RKO (cell line): ENCODE measurements at places on chromosomes 11 and 22.
A peak's percentile ranks its signal among the peaks of the same experiment; 100 is the strongest.

GRCh38 chr11:83845797-83846196 is 559.6 kb upstream of the CCDC90B start:
- DNase-seq, result no peak

DNA sequence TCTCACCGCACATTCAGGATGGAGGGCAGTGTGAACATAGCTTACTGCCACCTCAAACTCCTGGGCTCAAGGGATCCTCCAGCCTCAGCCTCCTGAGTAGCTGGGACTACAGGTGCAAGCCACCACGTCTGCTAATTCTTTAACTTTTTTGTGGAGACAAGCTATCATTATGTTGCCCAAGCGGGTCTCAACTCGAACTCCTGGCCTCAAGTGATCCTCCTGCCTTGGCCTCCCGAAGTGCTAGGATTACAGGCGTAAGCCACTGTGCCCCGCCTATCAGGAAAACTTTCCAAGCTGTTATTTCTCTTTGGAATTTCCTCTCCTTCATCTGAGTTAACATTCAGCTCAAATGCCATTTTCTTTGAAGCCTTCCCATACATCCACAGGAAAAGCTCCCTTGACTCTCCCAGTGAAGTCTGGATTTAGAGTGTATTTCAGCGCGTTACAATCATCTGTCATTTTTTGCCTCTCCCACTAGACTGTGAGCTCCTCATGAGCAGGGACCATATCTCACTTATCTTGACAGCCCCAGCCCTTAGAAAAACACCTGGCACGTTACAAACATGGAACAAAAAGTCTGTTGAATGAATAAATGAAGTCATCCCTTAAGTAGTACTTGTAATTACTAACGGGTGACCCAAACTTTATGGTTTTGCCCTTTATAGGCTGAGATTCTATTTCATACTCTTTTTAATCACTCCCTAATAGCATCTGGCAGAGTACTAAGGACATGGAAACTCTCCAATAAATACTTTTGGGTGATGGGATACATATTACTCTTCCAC is 2.2 kb downstream of the MRTFA start:
- no peak for DNase-seq

GRCh38 chr22:27993774-27994350 is 74.8 kb upstream of the PITPNB start:
- no peak for DNase-seq

GRCh38 chr11:131710511-131710910 is 340.1 kb downstream of the NTM start:
- DNase-seq, result no peak

GRCh38 chr11:119676461-119677020 is 52.5 kb downstream of the NECTIN1 start:
- DNase-seq, result peak; percentile 9

GRCh38 chr22:36911887-36912661 is 1.4 kb upstream of the CSF2RB start:
- no peak for DNase-seq

GRCh38 chr22:26398741-26399153 is 30.3 kb upstream of the ASPHD2 start:
- DNase-seq, result peak; percentile 75

GRCh38 chr11:22670830-22671229 is 4.4 kb downstream of the GAS2 start:
- peak; percentile 54 for DNase-seq

GRCh38 chr11:101552888-101553287 is 30.9 kb downstream of the TRPC6 start:
- DNase-seq, result no peak

GRCh38 chr22:46942799-46943785 is 180.6 kb downstream of the TBC1D22A start:
- no peak for DNase-seq

DNA sequence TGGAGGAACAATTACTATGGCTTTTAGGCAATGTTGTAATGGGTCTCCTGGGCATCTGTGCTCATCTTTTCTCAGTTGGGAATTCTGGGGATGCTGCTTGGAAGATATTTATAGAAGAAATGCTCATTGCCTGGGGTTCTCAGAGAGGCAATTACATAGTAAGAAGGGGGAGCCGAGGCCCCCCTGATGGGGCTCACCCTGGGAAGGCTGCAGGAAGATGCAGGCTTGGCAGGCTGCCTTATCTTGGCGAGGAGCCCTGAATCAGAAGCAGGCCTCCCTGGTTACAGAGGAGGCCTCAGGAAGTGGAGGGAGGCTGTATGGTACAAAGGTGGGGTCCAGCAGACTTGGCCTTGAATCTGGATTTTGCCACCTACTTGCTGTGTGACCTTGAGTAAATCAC is 60.6 kb upstream of the CRYBB3 start:
- no peak for DNase-seq

DNA sequence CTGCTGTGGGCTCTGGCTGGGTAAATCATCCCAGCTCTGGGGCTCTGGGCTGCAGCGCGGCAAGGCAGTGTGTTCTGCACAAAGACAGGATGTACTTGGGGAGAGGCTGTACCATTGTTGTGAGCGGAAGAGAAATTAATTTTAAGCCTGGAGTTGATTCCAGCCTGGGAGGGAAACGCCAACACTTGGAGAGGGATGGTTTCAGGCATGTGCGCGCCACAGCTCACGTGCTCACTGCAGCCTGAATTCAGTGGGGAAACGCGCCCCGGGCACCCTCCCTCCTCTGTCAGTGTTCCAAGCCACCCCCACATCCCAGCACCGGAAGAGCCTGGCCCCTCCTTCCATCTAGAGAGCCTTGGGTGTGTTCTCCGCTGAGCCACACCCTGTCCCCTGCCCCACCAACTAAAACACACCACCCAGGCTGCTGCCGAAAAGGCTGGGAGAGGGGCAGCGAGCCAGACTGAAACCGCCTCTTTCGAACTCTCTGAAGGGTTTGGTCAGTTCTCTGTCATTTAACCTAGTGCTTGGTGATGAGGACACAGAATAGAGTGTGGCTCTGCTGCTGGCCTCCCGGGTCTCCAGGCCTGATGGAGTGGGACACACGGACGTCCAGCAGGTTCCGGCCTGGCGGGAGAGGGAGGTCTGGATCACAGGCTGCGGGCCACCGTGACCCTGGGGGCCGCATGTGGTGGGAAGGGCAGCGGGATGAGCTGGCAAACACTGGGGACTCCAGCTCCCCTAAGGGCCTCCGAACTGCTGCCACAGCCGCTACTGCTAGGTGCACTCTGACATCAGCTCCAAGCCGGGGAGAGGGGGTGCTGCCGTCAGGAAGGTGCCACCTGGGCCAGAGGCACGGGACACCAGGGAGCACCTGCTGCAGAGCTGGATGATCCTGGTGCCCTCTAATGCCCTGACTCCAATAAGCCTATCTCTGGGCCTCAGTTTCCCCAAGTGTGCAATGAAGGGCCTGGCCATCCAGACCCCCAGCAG is 230.8 kb downstream of the CTTN start:
- DNase-seq, result no peak

- no peak for DNase-seq
Measured at GRCh38 chr11:120011836-120012235, 126.1 kb downstream of the TRIM29 start.

DNA sequence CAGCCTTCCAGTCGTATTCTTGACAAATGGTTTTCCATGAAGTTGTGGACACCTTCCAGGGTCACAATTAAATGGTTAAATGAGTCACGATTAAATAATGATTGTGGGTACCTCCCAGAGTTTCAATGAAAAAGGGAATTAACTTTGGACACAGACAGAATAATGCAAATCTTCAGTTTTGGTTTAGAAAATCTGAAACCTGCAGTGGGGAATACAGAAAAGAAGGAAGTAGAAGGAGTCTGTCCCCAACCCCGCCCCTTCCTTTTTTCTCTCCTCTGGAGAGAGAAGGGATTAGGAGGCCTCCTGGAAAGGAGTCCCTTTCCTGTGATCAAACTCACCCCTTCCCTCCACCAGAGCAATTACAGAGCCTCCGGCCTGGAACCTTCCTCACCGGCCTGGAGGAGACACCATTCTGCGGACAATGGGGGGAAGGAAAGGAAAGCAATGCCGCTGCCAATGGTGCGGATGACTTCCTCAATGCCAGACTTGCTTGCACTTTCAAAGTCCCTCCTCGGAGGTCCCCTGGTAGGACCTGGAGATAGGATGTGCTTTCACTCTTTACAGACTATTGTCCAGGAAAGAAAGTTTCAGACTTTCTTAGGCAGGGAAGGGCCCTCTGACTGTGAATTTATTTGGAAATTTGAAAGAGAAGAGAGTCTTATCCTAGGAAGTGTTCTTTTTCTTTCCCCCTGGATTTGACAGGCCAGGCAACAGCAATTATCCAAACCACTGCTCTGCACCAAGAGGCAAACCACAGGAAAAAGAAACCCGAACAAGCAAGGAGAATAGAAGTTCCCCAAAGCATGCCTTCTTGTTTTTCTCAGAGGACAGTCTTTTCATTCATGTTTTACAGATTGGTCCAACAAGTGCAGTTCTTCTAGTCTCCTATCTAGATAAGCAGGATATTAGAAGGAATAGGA is 86.8 kb downstream of the PTPRJ start:
- DNase-seq, result no peak

DNA sequence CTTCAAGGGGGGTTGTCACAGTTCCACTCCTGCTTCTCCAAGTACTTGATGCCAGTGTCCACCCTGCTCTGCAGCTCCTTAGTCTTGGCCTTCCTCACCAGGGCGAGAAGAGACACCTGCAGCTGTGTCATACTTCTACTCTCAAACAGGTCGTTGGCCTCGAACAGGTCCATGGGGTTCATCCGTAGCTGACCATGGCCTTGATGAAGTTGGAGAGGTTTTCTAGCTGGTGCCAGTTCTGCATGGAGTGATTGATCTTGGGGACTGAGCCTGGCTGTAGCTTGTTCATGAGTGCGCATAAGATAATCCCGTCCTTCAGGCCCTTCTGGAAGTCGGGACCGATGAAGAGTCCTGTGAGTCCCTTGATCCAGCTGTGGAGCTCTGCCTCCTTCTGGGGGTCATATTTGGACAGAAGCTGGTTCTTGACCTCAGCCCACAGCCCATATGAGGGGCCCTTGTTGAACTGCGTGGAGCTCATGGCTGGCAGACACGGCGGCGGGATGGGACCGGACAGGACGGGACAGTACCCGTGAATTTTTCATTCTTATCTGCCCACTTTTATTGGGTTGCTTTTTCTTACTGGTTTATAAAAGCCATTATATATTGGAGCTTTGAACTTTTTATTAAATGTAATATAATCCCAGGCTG is 33.4 kb upstream of the HORMAD2 start:
- DNase-seq, result no peak

- DNase-seq, result no peak
Measured at GRCh38 chr11:3119141-3119821, 45.8 kb downstream of the OSBPL5 start.

- no peak for DNase-seq
Measured at GRCh38 chr11:72333661-72334060, 89.7 kb upstream of the PHOX2A start.

GRCh38 chr11:134674974-134675373 is 262.9 kb upstream of the B3GAT1 start:
- DNase-seq, result no peak

DNA sequence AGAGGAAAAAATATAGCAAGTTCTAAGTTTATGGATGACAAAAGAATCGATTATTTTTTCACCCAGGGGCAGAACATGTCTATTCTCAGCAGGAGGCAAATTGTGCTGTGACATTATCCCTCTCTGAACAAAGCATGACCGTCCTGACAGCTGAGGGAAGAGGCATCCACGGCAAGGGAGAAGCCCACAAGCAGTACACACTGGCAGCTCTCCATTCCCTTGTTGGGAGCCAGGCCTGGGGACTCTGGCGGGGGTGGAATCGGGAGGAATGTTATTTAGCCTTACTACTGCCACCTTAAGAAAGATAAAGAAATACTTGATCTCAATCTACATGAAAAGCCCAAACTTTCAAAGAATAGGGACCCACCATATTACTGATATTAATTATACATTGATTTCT is 3.4 kb downstream of the KIRREL3 start:
- DNase-seq, result no peak

GRCh38 chr11:66176650-66177049 is 91.8 kb upstream of the RAB1B start:
- DNase-seq, result no peak

DNA sequence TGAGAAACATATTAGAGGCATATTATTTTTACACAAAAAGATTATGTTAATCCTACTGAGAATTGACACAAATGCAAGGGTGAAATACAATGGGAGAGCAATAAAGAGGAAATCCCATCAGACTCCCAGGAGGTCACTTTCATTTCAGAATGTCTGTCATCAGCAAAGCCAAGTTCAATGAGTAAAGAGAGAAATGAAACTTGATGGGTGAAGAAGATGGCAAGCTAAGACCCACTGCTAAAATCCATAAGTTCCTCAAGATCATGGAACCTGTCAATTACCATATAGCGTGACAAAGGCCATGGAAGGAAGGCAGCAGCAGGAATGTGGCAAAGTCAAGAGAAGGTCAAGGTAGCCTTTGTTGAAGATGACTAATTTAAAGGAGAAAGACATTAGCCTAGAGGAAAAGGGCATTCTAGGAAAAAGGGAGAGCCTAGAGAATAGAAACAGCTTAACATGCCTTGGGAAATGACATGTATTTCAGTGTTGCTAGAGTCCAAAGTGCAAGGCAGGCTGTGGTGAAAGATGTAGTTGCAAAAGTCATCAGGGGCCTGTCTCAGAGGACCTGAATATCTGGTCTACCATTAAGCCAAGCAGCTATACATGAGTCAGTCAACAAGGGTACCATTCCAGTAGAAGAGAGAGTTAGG is 43.1 kb downstream of the FAM168A start:
- no peak for DNase-seq

DNA sequence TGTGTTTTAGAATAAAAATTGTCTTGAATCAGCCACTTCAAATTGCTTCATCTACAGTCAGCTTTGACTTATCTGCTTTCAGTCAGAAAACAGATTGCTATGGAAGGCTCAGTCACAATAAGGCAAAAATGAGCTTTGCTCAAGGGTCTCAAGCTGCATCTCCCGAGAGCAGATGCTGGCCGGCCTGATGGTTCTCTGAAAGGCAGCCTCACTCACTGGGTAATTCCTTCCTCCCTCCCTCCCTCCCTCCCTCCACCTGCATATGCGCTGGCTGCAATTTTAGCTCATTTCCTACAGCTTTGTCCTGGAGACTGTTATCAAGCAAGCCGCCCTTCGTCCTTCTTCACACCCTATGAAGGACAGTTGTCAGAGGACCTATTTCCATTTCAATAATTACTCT is 1.6 kb upstream of the IZUMO1R start:
- no peak for DNase-seq

DNA sequence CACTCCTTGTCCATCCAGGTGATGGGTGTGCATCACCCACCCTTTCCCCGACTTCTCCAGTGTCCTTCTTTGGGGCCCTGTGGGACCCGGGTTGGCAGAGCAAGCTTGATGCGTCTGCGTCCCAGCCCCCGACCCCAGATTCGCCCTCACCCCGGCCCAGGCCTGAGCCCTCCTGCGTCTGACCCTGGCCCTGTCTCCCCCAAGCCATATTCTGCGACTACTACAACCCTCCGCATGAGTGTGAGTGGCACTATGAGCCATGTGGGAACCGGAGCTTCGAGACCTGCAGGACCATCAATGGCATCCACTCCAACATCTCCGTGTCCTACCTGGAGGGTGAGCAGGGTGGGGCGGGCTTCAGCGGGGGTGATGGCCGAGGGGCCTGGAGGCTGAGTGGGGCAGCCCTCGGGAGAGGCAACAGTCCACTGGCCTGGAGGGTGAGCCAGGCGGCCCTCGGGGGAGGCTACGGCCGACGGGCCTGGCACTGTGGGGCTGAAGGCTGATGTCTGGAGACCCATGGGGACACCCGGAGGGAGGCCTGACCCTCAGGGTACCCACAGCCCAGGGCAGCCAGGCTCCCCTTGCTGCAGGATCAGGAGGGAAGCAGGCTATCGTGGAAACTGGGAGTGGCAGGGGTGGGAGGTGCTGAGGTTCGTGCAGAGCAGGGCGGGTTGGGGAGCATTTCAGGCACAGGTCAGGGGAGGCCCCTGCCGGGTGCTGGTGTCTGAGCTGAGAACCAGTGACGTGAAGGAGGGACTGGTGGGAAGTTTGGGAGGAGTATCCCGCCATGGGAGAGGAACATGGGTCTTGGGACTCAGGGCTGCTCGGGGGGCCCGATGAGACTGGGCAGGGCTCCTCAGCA is 15.3 kb downstream of the MUC2 start:
- no peak for DNase-seq
